Tracheal epithelial cell (primary cell): ENCODE measurements at places on chromosomes 3 and 15. TPM values are rescaled to one million over a fixed set of nuclear protein-coding genes. Genes with fewer than 3 reads are reported as not detected.

Gene PLSCR2
- total RNA-seq = 0.21 TPM in 1 of 2 replicates, not detected in the other

Gene ADAMTS7
- 0.85 and 2.4 TPM in 2 replicates for total RNA-seq

Gene RNU5B-1
- not detected in 2 replicates for total RNA-seq

Gene P2RY1
- 5.1 and 21.1 TPM in 2 replicates for total RNA-seq

Gene TM4SF18
- total RNA-seq = 0.21 and 8.0 TPM in 2 replicates

Gene COL6A5
- total RNA-seq = not detected in 2 replicates

Gene CADPS
- total RNA-seq = under 0.01 TPM in 1 of 2 replicates, not detected in the other

Gene FEZF2
- not detected in 2 replicates for total RNA-seq

Gene RTP1
- not detected in 2 replicates for total RNA-seq

Gene MME
- 35.8 and 53.0 TPM in 2 replicates for total RNA-seq

Gene RAB5A
- total RNA-seq = 41.8 and 60.7 TPM in 2 replicates

Gene CCDC66
- total RNA-seq = 13.0 and 14.5 TPM in 2 replicates

Gene CTDSPL2
- total RNA-seq = 50.1 and 63.9 TPM in 2 replicates
